ENCODE measurements at places on chromosomes 6 and 20.

DNA sequence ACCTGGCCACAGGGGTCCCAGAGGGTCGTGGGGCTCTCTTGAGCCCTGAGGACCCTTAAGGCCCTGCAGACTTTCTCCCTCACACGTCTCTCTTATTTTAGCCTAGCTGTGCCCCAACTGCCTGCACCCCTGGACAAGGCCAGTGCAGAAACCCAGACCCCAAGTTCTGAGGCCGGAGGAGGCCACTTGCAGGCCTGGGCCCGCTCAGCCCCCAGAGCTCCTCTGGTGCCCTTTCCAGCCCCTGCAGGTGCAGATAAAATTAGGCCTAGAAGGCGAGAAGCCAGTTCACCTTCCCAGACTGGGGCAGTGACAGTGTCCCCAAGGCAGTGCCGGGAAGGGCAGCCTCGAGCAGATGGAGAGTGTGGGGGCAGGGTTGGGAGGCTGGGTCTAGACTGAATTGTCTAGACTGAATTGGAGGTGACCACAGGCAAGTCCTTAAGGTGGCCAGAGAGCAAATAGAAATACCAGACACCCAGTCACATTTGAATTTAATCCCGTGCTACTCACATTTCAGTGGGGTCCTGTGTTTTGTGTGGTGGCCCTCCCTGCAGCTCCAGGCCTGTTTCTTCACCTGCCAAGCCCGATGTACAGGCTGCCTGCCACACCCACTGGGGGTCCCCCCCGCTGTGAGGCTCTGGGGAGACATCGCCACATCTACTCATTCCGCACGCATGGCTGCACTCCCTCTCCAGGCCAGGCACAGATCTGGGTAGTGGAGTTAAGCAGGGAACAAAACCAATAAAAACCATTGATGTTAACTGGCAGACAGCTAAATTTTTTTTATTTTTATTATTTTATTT is 8.6 kb upstream of the IP6K3 start:
- peak; percentile 88 for DNase-seq

DNA sequence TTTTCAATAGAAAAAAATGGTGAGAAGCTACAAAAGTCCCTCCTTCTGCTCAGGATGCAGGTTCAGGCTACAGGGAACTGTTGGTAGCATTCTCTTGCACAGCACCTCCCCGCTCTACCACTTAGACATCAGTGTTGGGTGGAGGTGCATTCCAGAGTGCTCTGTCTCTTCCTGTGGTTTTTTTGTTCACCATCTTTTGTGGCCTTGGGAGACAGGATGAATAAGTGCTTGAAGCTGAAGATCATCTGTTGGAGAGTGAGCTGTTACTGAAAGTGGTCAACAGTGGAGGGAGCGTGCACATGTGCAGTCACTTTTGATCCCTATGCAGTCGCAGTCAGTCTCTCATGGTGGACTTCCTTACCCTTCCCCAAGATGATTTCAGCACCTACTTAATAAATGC is 16.6 kb upstream of the BTBD3 start:
- DNase-seq = no peak

DNA sequence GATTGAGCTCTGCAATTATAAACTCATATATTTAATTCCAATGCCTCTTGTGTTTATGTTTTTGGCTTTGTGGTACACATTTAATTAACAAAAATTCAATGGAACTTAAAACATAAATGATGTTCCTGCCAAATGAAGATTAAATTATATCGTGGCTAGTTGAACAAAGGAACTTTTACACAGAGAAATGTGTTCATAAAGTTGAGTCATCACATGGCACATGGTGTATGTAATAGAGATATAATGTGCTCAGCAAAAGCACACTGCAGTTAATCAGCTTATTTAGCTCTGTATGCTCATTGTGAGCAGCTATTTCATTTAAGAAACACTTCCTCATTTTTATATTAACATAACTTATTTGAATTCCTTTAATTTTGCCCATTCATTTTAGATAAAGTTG is 1295.6 kb upstream of the CITED2 start:
- DNase-seq = no peak

DNA sequence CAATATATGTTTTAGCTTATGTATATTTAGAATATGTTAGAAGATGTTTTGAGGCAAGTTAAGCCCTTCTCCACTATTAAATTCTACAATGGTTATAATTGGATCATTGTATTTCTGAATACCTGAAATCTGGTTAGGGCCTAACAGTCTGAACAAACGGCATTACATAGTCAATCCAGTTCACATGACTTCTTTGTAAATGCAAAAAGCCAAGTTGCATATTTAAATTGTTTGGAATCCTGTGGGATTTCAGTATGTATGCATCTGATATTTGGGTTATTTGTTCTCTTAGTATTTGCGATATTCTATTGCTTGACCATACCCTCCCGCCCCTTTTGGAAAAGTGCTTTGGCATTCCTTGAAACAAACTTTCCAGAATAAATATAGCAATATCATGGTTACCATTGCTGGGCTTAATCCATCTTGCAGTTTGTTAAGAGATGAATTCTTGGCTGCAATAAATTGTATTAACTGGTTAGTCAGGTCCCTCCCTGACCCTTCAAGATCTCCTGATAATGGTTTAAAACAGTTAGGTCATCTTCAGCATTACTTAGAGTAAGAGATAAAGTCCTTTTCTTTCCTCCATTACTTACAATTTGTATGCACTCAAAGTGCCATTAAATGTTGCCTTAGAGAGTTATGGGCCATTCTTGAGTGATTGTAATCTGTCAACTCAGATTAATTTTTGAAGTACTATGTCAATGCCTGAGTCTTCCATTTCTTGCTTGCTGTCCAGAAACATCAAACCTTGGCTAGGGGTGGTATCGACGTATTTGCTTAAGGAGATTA is 36.5 kb downstream of the LRRC1 start:
- DNase-seq = no peak

- DNase-seq = no peak
These were observed 1.3 kb downstream of the CGA start for GRCh38 chr6:87093651-87094050.

DNA sequence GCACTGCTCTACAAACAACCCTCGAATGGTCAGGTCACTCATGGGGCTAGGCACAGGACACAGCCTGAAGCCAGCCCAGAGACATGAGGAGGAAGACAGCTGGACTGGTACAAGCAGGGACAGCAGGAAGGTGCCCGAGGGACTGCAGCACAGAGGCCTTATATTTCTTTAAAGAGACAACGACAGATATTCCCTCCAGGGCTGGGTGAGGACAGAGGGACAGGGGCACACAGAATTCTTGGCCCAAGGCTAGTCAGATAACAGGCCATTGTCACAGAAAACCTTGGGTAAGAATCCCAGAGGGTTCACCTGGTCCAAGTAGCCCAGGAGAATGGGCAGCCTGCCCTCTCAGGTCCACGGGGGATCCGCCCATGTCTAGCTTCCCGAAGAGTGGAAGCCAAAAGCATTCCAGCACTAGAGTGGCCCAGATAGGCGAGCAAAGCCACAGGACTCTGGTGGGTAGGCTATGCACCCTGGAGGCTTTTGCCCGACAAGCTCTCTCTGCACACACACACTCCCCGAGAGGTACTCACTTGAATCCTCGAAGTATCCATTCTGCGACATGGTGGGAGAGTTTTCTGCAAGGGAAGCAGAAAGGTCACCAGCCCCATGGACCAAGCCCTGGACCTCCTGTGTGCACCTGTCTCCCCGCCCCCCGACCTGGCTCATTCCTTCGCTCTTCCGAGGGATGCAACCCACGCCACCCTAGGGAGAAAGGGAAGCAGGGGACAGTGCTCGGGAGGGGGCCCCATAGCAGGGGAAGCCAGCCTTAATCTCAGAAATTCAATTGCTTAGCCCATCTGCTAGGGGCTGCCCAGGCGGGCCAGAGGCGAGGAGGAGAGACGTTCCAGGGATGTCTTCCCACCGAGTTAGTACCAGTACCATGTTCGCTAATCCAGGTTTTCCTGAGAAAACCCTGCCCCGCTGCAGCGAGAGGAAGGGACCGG is 1.7 kb downstream of the SLC4A11 start:
- DNase-seq = no peak

- DNase-seq = no peak
These were observed 90.8 kb downstream of the FRK start for GRCh38 chr6:115969930-115970273.

DNA sequence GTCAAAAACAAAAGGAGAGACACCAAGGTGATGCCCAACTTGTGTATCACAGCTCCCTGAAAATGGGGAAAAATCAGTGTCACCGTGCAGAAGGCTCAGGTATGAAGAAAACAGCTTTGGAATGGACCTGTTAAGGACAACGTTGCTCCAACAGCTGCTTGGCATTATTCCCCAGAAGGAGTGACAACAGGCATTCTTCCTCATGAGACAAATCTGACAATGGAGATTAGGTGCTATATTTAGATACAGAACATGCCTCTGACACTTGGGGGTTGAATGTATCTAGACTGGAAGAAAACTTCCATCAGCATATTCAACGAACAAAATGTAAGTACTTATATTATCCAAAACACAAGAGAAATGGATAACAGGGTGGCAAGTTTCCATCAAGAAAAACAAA is 87.7 kb downstream of the MBOAT1 start:
- DNase-seq = no peak

DNA sequence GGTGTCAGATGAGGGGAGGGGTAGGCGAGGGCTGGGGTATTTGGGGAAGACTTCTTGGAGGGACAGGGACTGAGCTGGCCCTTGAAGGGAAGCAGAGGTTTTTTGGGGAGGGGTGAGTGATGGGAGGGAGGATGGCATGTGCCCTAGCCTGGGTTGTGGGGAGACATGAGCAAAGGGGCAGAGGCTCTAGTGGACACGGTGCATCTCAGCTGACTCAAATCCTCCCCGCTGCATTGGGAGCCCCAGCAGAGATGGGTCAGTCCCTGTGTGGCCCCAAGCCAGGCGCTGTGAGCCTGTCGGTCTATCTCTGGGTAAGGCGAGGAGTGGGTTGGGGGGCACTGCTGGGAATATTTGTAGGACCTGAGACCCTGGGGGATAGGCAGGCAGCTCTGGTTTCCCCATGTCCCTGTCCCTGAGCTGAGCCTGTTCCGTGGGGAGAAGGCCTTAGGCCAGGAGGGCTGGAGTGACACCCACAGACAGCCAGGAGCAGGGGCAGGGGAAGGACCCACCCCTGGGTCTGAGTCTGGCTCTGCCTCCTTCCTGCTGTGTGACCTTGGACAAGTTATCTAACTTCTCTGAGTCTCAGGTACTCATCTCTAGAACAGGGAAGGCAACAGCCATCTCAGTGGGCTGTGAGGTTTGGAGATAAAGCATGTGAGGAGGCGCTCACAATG is 36.0 kb downstream of the SPDEF start:
- no peak for DNase-seq

- DNase-seq = no peak
These were observed 3.6 kb downstream of the CCND3 start for GRCh38 chr6:41937861-41938574.

- DNase-seq = no peak
These were observed 46.7 kb downstream of the SLC24A3 start for GRCh38 chr20:19259141-19259591.
